ENCODE measurements at places on chromosomes 4 and X.

- no peak for DNase-seq
Observed at GRCh38 chr4:1819284-1819683, 26.2 kb downstream of the FGFR3 start.

DNA sequence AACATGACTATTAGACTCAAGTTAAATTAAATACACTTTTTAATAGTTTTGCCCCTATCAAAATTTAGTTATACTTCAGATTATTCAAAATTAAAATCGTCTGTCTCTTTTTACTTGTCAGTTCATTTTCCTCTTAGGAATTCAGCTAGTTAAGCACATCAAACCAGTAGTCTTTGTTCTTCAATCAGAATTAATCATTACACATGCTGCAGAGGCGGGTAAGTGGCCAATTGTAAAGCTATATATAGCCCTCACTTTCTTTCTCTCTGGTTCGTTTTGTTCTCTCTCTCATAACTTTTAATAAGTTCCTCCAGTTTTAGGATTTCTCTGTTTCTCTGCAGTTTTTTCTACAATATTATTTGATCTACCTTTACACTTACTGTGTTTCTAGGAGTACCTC is 359.1 kb upstream of the PABPC4L start:
- no peak for DNase-seq

- DNase-seq, result no peak
Observed at GRCh38 chrX:142043196-142043595, 139.5 kb downstream of the MAGEC1 start.

DNA sequence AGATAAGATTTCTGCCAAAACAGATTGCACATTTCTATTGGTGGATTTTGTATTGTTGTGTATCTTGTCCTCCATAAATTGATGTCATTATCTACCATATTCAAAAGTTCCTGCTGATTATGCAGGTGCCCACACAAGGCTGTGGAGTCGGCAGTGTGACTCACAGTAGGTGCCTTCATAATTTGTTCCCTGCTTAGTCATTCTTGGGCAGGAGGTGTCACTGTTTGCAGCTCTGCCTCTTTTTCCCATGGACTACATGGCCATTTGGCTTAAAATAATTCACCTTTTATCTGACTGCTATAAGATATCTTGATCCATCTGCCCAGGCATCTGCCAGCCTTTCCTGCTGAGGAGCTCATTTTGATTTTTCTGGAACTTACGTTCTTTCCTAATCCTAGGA is 33.6 kb upstream of the ENPEP start:
- no peak for DNase-seq

GRCh38 chrX:7145454-7145853 is 2.1 kb upstream of the STS start:
- DNase-seq, result no peak

DNA sequence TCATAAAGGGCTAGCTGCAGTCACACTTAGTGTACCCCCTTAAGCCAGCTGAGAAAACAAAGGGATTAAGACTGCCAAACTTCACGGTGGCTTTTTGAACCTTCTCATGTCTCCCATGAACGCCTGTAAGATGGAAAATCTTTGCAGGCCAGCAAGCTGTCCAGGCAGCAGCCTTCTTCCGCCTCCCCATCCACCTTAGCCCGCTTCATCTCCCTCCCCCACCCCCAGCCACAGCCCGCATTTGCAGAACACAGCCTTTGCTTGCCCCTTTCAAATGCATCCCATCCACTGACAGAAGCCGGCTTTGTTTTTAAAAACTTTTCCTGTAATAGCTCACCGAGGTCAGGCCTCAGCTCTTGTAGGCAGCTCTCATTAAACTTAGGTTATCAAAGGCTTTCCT is 113.8 kb upstream of the FAM9B start:
- no peak for DNase-seq

- DNase-seq, result no peak
Observed at GRCh38 chr4:26459756-26460530, 30.3 kb downstream of the CCKAR start.

DNA sequence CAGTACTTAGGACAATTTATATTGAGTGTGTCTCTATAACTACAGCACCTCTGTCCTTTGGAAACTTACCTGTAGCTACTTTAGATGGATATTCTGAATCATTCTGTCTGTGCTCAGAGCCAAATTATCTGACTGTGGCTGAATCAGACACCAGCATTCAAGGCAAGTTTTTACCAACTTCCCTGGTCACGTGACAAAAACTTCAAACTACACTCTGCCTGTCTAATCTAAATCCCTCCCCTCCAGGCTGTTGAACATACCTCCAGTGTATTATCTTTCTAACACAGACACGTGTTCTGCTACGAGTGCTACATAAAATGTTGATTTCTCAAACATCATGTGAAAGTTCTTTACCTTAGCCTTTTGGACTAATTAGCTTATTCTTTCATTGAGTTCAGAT is 641.2 kb upstream of the CPEB2 start:
- DNase-seq, result no peak

DNA sequence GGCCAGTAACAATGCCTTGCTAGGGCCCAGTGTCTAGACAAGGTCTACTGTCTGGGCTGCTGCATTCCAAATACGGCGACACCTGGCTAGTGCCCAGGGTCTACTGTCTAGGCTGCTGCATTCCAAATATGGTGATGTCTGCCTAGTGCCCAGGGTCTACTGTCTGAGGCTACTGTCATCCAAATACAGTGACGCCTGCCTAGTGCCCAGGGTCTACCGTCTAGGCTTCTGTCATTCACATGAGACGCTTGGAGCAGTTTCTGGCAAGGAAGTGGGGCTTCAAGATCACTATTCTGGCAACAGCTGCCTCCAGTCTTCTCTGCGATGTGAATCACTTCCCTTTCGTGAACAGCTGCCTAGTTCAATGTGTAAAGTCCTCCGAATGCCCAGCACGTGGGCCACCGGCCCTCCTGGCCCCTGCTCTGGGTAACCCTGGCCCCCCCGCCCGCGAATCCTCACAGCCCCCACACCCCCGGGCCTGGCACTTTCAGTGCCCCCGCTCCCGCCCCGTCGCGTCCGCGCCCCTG is 12.7 kb downstream of the ACOX3 start:
- no peak for DNase-seq

DNA sequence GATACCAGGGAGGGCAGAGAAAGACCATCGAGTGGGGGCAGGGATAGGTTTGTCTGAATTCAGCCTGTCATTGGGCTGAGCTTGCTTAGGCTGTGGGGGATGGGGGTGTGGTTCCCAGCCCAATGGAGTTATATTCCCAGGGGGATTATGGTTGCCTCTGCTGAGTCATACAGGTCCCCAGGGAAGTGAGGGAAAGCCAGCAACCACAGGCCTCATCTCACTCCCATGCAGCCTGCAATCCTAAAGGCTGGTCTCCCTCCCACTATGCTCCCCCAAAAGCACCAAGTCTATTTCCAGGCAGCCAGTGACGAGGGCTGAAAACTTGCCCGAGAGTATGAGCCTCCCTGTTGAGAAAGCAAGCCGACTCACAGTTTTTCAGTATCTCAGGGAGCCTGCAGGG is 39.3 kb downstream of the AFM start:
- no peak for DNase-seq

DNA sequence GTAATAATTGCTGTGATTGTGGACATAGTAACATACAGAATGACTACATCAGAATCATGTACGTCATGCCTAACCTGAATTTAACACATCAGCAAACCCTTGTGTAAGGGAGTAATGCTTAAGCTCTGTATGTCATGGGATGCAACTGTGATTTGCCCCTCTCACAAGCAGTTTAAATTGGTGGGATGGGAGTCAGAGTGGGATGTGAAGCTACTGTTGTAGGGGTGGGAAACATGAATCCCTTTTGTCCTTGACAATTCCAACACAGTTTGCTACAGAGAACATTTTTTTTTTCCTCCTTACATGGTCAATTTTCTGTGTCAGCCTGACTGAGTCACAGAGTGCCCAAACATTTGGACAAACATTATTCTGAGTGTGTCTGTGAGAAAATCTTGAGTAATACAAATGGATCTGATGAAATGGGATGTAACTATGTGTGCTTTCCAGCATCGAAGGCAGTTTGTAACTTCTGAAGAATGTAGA is 392.8 kb downstream of the GPM6A start:
- DNase-seq, result no peak

DNA sequence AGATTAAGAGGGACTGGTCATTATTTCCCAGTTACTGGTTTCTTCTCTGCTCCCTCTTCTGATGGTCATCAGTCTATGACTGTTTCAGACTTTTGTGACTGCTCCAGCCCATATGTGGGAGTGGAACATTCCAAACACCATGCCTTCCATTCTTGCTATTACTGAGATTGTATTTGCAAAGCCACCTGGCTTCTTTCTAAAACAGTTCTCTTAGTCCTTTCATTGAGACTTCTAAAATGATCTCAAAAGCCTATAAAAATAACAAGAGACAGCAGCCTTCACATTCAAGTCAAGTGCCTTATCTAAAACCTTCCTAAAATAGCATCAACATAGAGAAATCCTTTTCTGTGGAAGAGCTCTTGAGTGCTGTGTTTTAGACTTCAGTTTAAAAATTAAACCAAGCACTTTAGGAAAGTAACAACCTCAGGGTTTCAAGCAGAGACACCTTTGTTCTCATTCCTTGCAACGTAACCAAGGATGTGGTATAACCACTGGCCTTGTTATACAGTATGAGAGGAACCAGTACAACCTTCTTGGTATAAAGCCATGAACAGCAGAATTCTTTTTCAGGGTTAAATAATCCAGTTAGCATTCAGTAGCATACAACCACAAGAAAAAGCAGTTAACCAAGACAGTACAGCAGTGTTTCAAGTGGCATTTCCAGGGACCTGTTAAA is 97.1 kb downstream of the NFKB1 start:
- peak; percentile 79 for DNase-seq

- DNase-seq, result no peak
Observed at GRCh38 chrX:153387987-153388721, 13.0 kb downstream of the PNMA6E start.

GRCh38 chr4:144648042-144648441 is 2.1 kb downstream of the HHIP start:
- DNase-seq, result no peak

- DNase-seq, result no peak
Observed at GRCh38 chr4:7190691-7191545, 1.4 kb upstream of the SORCS2 start.

DNA sequence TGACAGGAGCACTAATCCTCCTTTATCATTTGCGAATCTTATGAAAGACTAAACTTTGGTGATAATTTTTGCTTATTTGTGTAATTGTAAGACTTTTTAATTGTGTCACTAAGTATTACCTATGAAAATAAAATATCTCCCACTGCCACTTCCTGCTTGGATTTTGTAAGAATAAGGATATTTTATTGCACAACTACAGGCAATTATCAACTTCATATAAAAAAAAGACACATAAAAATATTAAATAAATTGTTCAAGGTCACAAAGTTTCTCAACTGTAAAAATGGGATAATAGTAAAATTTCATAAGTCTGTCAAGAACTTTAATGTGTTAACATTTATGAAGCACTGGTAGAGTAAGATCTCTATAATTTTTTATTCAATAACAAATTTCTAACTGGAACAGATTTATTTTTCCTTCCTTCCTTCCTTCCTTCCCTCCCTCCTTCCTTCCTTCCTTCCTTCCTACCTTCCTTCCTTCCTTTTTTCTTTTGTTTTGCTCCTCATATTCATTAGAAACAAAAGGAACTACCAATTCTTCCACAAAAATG is 527.6 kb upstream of the FAM47C start:
- no peak for DNase-seq

DNA sequence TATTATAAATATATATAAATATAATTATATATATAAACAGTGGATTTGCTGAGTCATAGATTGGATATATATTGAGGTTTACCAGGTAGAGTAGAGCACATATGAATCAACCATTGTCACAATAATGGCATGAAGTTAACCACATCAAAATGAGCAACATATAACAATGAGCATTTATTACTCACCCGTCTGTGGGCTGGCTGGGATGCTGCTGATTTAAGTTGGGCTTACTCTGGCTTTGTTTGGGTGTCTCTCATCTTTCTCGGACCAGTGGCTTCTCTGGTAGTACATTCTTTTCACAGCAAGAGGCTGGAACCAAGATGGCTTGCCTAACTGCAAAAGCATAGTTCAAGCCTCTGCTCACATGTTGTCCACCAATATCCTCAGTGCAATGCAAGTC is 111.7 kb upstream of the TAPT1 start:
- no peak for DNase-seq

- no peak for DNase-seq
Observed at GRCh38 chr4:104749062-104749461, 254.4 kb upstream of the CXXC4 start.

GRCh38 chr4:142043509-142043908 is 407.1 kb downstream of the IL15 start:
- DNase-seq, result no peak

- no peak for DNase-seq
Observed at GRCh38 chr4:68346461-68346860, 3.4 kb downstream of the YTHDC1 start.

- no peak for DNase-seq
Observed at GRCh38 chr4:53943345-53944085, 120.9 kb downstream of the CHIC2 start.

DNA sequence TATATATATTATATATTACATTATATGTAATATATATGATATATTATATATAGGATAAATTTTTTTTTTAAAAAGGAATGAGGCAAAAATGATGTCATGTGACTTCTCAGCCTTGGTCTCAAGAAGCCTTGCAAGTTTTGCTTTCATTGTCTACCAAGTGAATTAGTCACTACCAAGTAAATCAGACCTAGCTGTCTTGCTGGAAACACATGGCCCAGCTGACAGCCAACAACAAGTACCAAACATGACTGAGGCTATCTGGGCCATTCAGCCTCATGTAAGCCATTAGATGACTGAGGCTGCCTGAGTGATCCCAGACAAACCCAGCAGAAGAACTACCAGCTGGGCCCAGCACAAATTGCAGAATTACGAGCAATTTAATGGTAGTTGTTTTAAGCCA is 44.9 kb downstream of the HAND2 start:
- no peak for DNase-seq

- DNase-seq, result no peak
Observed at GRCh38 chr4:170025523-170026252, 507 bp downstream of the MFAP3L start.

- no peak for DNase-seq
Observed at GRCh38 chr4:73902817-73903547, 33.8 kb downstream of the CXCL1 start.

GRCh38 chr4:11252149-11252548 is 176.5 kb downstream of the HS3ST1 start:
- no peak for DNase-seq

Measured in naive thymus-derived CD4-positive, alpha-beta T cell (primary cell).